NCI-H2081 (cell line): ENCODE measurements at places on chromosomes 7 and 10.

GRCh38 chr10:33247221-33247922, 87.1 kb downstream of the NRP1 start:
- no peak for DNase-seq

DNA sequence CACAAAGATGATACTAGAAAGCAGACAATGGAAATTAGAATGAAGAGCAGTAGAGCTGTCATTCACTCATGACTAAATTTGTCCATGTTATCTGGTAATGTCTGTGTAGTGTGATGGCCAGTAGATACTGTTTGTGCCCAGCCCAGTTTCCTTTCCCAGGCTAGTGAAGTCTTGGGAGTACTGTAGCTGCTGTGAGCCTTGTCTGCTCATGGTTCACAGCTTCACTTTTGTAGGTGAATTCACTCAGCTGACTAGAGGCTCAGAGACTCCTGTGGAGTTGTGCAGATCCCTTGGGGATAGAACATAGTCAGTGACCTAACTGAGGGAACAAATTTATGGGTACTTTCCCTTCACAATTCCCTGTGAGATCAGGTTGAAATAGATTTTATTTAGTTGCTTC, 572.5 kb downstream of the ARL4A start:
- no peak for DNase-seq

- DNase-seq, result no peak
Observed at GRCh38 chr10:72783410-72783833, 91.5 kb downstream of the MCU start.

GRCh38 chr10:19412531-19412930, 363.9 kb downstream of the MALRD1 start:
- DNase-seq, result peak; percentile 3

GRCh38 chr7:94394437-94395140, at the start of gene COL1A2:
Gene COL1A2 (plus strand): TSS chr7:94394895. CDS start chr7:94395032, 137 bp downstream.
- DNase-seq, result no peak

DNA sequence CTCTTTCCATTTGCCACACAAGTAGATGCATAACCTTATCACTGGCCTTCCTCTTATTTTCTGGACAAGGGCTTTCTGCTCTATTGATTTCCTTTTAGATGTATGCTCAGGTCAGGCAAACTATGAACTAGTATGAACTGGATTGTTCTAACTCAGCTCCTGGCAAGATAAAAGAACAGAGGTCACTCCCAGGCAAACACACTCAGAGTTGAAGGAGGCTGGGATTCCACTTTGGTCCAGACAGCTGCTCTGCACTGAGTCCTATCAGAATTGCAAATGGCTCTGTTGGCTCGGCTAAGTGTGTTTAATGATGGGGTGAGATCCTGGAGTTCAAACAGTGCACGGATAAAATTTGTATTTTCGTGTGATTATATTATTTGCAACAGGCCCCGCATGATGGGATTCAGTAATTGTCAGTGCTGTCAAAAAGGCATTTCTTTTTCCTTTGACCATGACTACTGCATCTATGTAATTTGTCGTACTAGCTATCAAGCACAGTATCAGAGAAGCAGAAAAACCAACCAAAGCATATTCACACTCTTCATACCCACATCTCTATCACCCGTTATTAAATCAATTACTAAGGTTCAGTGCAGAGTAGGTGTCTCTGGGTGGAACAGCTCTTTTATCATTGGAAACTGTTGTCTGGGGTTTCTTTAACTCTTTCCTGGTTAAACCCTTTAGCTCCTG, 288.1 kb upstream of the PRKCQ start:
- no peak for DNase-seq

DNA sequence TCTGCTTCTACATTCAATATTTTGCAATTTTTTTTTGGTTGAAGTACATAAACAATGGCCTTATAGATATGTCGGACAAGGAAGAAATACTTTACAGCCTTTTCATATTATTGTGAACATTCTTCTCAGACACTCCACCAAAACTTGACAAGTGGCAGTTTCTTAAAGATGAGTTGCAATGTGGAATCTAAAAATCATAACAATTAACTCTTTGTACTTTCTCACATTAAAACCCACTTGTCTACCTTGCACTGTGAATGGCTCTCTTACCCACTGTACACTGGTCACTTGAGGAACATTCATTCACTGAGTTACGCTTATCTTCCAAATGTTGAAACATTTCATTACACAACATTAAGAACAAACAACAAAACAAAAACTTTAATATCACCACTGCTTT, 44.2 kb downstream of the ARHGAP12 start:
- no peak for DNase-seq

DNA sequence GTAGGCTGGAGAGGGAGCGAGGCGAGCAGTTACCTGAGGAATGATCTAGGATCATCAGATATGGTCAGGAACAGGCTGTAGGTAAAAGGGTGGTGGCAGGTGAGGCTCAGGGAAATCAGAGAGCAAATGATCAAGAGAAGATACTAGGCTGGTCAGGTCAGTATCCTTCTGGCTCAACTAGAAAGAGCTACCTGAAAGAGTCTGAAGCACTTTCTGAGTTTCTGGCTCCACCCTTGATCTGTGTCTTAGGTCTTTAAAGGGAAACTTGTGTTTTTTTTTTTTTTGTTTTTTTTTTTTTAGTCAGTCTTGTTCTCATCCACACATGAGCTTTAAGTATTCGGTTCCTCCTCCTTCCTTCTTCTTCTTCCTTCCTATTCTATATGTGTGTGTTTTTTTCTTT, 10.5 kb downstream of the ADAM22 start:
- no peak for DNase-seq

DNA sequence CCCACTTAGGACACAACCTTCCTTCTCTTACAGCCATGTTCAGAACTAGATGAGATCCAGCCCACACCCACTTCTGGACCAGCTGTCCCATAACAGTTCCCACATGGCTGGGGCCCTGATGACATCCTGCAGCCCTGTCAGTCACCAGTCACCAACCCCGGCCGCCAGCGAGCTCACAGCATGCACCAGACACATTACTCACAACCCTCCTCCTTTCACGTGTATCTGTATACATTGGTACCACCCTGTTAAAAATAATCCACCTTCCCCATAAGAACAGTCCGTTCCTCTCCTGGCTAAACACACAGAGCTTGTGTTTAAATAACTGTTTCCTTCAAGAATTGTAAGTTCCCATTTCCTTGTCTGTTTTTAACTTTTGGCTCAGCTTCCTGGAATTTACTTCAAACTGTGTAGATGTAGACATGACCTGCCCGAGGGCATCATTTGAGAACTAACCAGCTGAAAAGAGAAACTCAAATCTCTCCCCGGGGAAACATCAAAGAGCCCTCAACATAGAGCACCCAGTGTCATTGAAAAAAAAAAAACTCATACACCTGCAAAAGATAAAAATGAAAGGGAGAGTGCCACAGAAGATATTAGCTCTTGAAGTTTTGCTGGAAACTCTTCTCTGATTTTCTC, 26.0 kb upstream of the PRLHR start:
- no peak for DNase-seq

GRCh38 chr7:101729241-101729883, 88.1 kb upstream of the CUX1 start:
- no peak for DNase-seq

DNA sequence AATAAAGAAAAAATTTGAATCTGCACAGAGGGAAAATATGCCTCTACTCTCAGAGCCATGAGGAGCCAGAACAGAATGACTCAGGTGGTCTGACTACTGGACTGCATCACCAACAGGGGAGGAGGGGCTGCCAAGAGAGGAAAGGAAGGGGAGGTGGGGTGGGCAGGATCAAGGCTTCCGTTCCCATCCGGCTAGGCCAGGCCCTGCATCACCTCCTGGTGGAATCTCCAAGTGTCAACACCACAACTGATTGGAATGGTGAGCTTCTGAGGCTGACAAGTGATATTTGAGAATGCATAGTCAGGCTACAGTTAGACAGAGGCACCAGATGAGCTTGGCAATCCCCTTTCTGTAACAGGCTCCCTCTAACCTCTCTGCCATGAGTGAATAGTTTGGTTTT, 10.4 kb upstream of the GPR26 start:
- DNase-seq, result no peak

DNA sequence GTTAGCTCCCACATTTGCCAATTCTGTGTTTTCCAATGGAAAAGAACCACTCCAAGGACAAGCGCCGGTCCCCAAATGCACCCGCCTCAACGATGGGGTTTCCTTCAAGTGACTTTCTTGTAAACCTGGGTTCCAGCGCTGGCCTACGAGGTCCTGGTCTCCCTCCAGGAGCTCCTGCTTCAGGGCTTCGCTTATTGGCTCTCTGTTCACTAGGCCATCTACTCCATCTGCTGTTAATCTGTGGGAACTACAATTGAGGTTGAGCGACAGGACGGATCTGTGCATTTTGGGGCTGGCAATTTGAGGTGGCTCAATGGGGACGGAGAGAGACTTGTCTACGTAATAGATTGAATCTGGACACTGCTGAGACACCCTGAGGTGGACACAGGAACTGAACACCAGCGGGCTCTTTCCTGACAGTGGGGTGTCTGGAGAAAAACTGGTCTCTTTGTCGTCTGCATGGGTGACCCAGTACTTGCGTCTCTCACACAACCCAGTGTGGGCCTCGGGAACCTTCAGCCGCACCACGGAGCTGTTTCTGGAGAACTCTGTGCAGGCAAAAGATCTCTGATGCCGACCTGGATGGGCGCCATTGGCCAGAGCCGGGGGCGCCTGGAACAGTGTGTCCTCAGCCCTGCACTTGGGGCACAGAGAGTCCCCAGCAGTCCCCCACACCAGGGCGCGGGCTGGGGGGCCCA, 115.9 kb upstream of the ADAM12 start:
- peak; percentile 2 for DNase-seq

DNA sequence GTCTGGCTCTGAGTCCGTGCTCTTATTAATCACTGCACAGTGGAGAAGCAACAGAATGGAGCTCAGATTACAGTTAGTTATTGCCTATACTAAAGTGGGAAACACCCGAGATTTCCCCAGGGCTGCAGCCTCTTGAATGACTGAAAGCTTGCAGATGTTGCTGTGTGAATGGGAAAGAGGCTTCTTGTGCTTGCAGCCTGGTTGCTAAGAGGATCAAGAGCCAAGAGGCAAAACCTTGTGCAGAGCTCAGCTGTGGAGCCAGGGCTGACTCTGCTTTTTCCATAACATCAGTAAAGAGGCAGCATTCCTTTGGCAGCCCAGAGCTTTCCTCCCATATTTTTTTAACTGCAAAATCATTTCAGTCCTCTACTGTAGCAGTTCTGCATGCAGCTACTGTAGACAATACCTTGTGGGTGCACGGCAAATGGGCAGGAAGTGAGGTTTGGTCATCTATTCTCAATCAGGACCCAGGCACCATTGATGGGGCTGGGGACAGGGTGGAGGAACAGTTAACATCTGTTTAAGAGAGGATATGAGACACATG, 86.5 kb downstream of the RALA start:
- DNase-seq, result no peak

- DNase-seq, result no peak
Observed at GRCh38 chr10:124242791-124243190, 149.4 kb upstream of the CHST15 start.

DNA sequence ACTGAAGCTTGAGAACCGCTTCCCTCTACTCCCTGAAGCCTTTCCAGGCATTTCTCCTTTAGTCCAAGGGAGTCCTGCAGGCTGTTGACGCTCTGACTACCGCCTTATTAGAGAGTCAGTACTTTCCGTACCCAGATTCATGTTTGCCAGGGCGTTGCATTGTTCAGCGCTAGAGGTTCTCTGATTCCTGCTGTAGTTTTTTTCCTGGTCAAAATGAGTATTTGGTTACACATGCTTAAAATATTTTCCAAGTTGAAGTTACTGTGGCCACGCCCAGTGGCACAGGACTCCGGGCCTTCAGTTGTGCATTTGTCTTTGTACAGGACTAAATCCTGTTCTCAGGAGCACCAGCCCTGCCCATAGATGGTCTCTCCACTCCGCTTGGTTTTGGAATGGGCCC, 7.9 kb downstream of the MTURN start:
- peak; percentile 26 for DNase-seq

DNA sequence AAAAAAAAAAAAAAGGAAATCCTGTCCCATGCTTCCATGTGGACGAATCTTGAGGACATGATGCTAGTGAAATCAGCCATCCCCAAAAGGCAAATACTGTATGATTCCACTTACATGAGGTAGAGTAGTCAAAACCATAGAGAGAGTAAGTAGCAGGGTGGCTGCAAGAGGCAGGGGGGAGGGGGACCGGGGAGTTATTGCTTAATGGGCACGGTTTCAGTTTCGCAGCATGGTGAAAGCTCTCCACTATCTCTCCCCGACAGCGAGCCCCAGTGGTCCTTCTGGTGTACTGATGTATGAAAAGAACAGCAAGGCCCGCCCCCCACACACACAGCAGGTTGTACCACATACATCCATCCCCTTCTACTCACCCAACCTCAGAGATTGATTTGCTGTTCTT, 32.8 kb downstream of the NOD1 start:
- DNase-seq, result no peak

DNA sequence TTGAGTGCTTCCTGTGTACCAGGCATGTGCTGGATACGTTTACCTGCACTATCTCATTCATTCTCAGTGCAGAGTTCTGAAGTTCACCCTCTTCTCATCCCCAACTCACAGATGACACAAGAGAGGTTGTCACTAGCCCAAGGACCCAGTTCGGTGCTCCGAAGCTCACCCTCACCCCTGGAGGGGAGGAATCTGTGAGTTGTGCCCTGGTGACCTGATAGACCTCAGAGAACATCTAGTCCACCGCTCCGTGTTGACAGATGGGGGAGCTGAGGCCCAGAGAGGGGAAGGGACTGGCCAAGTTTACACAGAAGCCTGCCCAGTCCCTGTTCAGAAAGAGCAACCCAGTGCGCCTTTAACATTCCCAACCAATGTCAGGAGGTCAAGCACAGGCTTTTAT, 44.8 kb upstream of the EMX2 start:
- DNase-seq, result no peak

- no peak for DNase-seq
Observed at GRCh38 chr10:78560341-78560688, 508.5 kb upstream of the ZMIZ1 start.

DNA sequence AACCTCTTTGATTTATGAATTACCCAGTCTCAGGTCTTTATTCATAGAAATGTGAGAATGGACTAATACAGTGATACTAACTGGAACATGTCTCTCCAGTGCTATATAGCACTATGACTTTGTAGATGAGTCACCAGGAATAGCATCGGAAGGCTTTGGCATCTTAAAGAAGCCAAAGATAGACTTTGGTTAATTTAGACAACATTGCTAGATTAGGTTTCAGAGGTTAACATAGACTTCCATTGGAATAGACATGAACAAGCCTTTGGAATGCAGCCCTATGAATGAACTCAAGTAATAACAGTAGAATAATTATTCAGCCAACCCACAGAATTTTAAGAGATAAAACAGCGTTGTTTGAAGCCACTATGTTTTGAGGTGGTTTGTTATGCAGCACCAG, 169.2 kb downstream of the HGF start:
- no peak for DNase-seq
